Activated T-helper 9 cell treated with anti-CD3 and anti-CD28 coated beads, Interleukin-2, amount 50 U/mL, for 16 hours (primary cell): ENCODE measurements at places on chromosomes 7 and 10.

GRCh38 chr10:24574161-24574560 is 149.5 kb downstream of the ARHGAP21 start:
- no peak for DNase-seq

- DNase-seq = no peak
Observed at GRCh38 chr10:76631036-76631670, 1006.5 kb downstream of the KCNMA1 start.

GRCh38 chr10:96306516-96306915 is 2.3 kb downstream of the DNTT start:
- no peak for DNase-seq

DNA sequence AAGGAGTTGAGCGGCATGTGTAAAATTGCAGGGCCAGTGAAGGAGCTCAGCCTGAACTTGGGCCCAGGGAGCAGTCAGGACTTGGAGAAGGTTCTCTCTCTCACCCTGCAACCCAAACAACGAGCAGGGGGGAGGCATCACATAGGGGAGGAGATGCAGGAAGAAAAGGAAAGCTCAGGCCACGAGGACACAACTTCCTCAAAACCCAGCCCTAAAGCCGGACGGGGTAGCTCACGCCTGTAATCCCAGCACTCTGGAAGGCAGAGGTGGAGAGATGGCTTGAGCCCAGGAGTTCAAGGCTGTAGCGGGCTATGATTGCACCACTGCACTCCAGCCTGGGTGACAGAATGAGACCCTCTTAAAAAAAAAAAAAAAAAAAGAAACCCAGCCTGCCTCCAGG is 629.1 kb downstream of the PARD3 start:
- DNase-seq = no peak

DNA sequence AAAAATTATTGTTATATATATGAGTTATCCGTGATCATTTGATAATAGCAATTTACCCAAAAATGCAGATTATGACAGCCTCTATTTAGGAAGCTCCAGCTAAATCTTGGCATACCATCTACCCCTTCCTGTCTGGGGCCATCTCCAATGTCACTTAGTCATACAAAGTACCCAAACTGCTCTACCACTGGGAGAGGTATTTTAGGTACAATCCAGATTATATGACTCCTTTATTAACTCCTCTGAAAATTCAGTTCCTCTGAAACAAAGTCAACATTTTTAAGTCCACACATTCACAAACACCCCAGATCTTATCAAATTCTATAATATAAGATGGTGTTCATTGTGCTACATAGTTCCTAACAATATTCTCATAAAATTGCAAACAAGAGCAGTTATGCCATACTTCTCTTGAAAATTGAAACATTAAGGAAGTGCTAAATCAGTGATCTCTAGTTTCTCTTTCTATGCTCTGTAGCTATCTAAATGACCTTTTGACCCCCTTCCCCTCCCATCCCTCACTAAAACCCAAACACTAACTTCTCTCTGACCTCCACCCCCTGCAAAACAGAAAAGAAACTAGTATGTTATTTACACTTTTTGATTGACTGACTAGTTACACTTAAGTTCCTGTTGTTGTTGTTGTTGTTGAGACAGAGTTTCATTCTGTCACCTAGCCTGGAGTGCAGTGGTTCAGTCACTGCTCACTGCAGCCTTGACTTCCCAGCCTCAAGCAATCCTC is 16.4 kb downstream of the HOXA1 start:
- no peak for DNase-seq

- no peak for DNase-seq
Observed at GRCh38 chr10:8130973-8131911, 76.8 kb downstream of the GATA3 start.

GRCh38 chr10:74674927-74675326 is 151.5 kb upstream of the KAT6B start:
- DNase-seq = no peak

- no peak for DNase-seq
Observed at GRCh38 chr7:44447874-44448425, 42.5 kb downstream of the NUDCD3 start.

- DNase-seq = no peak
Observed at GRCh38 chr10:72098301-72098835, 10.0 kb upstream of the SPOCK2 start.

GRCh38 chr7:90972906-90973550 is 291.2 kb upstream of the FZD1 start:
- DNase-seq = no peak

- no peak for DNase-seq
Observed at GRCh38 chr10:792792-793100, 103.3 kb upstream of the DIP2C start.

- no peak for DNase-seq
Observed at GRCh38 chr10:103977204-103977603, 10.3 kb downstream of the SLK start.

GRCh38 chr7:146378196-146378595 is 261.6 kb downstream of the CNTNAP2 start:
- no peak for DNase-seq

DNA sequence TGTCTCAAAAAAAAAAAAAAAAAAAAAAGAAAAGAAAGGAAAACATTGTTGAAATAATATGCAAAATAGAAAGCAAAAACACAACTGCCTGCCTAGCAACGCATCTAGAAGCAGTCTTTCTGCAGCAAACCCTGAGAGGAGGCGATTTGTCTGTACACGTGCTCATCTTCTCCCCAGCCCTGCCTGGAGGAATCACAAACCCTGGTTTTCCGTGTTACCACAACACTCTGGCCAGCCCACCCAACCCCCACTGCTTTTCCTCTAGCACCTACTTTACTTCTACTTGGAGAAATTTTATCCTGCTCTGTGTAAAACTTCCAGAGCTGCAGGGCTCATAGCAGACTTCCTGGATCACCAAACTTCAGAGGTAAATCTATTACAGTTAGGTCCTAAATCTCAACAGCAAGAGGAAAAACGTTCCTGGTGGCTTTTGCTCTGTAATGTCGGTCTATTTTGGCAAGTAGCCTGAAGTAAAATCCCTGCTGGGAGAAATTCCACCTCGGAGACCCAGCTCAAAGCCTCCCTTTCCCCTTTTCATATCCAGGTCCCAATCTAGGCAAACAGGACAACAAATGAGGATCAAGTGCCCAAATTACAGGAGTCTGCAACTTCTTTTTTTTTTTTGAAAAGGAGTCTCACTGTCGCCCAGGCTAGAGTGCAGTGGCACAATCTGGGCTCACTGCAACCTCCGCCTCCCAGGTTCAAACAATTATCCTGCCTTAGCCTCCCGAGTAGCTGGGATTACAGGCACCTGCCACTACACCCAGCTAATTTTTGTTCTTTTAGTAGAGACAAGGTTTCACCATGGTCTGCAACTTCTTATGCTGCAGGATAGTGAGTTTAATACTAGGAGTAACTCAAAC is 91.6 kb downstream of the DNMBP start:
- no peak for DNase-seq

DNA sequence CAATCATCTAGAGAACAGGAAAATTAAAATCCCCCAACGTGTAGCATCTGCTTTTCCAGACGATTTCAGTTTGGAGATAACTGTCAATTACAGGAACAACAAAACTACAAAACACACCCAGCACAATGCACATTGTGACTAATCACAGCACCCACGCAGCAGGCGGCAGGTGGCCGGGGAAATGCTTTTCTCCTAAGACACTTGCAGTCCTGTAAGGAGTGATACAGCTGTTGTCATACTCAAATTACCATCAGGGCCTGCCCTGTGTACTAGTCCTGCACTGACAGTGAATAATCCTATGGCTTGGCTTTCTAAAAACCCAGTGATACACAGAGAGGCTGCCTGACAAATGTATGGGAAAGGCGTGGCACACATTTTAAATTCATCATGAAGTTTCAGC is 37.8 kb downstream of the COBL start:
- DNase-seq = no peak

DNA sequence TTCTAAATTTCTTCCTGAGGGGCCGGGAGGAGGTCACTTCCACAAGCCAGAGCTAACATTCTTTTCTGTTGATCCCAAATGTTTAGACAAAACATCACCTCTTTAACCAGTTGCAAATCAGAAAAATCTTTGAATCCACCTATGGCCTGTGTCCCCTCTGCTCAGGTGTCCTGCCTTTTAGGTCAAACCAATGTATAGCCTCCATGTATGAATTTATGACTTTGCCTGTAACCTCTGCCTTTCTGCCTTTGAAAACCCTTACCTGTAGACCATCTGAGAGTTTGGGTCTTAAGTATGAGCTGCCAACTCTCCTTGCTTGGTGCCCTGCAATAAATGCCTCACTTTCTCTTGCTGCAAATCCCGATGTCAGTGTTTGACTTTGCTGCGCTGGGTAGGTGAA is 44.1 kb upstream of the MSRB2 start:
- no peak for DNase-seq

GRCh38 chr10:102452672-102453340 is 1.5 kb upstream of the C10orf95 start:
- peak; percentile 48 for DNase-seq

DNA sequence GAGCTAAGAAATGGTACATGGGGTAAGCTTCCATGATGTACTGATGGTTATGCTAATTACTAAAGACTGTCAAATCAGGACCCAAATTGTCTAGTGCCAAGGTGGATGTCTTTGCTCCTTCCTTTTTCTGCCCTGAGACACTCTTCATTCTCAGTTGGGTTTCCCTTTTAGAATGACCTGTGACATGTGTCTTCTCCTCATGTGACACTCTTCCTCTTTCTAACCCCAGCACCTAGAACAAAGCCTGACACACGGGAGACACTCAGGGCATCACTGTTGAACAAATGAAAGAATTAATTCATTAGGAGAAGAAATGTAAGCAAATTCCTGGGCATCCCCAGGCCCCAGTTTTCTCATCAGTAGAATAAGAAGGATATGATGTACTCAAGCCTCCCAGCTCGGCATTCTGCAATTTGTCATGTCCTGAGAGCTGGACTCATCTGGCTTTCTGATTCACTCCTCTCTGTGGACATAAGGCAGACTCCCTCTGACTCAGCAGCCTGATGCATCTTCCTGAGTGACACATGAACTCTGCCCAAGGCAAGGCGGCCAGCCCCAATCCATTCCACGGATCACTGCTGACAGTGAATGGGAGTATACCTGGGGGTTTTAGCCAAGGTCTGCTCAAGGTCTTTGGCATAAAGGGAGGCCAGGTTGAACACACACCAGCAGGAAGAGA is 473.8 kb downstream of the KCNMA1 start:
- no peak for DNase-seq

DNA sequence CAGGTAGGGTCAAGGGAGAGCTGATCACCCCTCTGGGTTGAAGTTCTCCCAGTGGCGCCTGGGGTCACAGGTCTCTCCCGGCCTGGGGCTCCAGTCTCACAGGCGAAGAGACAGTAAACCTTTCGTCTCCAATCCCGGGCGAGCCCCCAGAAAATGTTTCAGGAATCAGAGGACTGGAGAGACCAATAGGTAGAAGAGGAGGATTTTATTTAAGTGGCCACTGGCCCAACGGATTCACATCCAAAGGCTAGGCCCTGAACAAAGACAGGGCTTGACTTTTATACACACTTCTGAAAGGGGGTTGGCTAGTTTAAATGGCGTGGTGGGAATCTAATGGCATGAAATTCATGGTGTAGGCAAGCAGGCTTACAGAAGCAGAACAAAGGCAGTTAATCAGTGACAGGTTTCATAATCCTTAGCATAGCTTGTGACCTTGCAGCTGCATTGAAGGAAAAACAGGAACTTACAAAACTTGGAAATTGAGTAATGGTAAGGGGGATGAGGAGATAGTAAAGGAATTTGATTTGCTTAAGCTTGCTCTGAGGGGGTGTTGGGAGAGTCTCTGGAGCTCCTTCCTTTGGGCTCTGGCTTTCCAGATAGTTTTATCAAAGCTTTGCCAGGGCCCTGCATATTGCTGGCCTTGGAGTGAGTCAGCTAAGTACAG is 105.5 kb downstream of the TRIM24 start:
- DNase-seq = no peak

GRCh38 chr7:96126382-96126781 is 195.5 kb downstream of the SLC25A13 start:
- no peak for DNase-seq

DNA sequence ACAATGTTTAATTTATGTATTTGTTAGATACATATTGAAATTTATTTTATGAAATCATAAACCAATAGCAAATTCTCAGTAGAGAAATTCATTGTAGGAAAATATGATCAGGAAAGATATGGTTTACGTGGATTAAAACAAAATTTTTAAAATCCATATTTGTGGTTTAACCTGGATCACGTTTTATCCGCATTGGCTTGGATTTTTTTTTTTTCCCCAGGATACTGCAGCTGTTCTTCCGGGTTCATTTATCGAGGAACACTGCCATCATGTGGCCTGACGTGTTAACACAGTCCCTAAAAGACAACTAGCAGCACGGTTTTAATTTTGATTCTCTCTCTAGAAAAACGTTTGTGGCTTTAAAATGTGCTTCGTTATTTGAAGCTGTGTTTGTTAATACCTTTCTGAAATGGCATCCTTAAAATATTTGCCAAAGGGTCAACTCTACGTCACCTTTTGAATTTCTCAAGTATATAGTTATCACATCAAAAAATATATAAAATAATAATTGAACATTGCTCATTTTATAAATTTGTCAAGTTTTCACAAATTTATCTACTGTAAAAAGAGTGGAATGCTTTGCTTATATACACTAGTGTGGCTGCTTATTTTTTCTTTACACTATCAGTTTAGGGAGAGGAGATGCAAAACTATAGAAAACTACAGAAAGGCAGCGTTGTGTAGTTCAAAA is 8.7 kb upstream of the ASB4 start:
- peak; percentile 4 for DNase-seq

DNA sequence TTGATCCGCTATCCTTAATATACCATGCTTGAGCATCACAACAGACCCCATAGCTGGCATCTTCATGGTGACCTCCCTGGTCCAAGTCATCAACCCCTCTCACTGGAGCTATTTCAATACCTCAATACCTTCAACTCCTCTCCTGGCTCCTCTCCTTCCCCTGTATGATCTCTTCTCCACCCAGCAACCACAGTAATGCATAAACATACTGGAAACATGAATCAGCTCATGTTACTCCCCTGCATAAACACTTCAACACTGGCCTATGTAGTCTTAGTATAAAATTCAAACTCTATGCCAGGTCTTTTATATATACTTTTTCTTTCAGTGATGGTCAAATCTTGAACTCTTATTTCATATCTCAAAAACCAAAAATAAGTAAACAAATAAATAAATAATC is 31.8 kb upstream of the TMEM273 start:
- DNase-seq = no peak

- DNase-seq = peak; percentile 25
Observed at GRCh38 chr7:105521027-105521716, 899 bp downstream of the PUS7 start.

- DNase-seq = no peak
Observed at GRCh38 chr10:33463011-33463410, 128.5 kb upstream of the NRP1 start.
